ENCODE measurements at places on chromosomes 12 and 14.

GRCh38 chr12:58285551-58285950 is 344.2 kb downstream of the ATP23 start:
- no peak for DNase-seq

DNA sequence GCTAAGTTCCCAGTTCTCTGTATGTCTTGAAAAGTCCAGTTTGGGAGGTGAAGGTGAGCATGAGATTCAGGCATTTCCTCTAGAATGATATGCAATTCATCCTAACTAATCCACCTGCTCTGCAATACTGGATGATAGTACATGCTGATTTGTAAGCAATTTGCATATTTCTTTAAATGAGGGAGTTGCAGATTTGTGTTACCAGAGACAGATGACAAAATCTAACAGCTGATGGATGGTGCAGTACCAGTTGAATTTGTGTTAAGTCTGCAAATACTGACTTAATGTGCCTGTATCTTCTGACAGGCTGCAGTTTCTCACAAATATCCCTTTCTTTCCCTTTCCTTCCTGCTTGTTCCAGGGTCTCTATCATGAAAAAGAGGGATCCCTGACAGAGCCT is 76.4 kb upstream of the MBIP start:
- no peak for DNase-seq

- DNase-seq: no peak
Observed at GRCh38 chr12:130744274-130744673, 28.2 kb upstream of the RIMBP2 start.

- DNase-seq: no peak
Observed at GRCh38 chr14:53144244-53144643, 8.9 kb downstream of the DDHD1 start.

DNA sequence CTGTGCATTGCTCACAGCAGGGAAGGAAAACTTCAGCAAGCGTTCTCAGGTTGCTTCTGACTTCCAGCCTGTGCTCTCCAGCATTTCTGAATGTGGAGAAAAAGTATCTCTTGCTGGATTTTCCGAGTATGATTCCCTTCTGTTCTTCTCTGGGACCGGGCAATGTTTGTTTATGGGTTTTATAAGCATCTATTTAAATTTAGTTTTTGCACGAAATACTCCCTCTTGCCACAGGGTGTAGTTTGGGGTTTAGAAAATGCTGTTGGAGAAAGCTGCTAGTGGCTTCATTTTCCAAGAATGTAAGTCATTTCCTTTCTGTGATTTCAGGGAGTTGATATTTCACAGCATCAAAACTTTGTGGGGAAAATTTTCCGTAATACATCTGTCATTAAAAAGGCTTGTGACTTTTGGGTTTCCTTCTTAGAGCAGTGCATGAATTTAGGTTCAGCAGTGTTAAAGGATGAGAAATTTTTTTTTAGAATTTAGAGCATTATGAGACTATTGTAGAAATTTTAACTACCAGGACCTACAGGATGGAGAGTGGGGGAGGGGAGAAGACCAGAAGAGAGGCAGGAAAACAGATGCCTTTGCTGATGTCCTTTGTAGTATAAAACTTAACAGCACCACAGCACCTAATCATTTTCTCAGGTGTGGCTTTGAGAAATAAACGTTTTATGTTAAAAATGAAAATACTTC is 1.5 kb downstream of the FRMD6 start:
- DNase-seq: peak; percentile 56

DNA sequence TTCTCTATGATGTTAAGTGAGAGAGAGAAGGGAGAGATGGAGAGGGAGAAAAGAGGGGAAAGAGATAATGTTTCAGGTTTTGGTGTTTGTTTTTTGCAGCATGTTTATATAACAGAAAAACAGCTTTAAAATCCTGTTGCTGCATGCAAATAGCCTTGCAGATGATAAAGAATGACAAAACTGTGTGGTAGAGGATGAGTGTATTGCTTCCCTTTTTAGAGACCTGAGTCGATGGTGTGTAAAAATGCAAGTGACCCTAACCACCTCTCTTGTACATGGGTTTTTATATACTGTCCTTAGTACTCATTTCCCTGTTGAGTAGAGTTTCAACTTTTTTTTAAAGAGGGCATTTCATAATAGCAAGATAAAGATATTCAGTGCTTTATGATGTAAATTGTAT is 249.1 kb downstream of the AKAP6 start:
- DNase-seq: no peak

DNA sequence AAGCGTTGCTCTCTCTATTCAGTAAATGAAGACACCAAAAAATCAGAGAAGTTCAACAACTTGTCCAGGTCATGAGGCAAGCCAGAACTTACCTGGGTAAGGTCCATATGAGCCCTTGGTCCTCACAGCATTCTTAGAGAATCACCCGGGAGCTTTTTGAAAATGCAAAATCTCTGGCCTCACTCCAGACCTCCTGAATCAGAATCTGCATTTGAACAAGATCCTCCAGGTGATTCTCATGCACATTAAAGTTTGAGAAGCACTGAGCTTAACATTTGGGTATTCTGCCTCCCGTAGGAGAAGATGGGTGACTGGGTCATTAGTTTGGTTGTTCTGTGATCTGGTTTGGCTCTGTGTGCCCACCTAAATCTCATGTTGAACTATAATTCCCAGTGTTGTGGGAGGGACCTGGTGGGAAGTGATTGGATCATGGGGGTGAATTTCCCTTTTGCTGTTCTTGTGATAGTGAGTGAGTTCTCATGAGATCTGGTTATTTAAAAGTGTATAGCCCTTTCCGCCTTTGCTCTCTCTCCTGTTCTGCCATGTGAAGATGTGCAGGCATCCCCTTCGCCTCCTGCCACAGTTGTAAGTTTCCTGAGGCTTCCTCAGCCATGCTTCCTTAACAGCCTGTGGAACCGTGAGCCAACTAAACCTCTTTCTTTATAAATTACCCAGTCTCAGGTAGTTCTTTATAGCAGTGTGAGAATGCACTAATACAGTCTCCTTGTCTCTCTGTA is 221.2 kb downstream of the RAD51B start:
- no peak for DNase-seq

DNA sequence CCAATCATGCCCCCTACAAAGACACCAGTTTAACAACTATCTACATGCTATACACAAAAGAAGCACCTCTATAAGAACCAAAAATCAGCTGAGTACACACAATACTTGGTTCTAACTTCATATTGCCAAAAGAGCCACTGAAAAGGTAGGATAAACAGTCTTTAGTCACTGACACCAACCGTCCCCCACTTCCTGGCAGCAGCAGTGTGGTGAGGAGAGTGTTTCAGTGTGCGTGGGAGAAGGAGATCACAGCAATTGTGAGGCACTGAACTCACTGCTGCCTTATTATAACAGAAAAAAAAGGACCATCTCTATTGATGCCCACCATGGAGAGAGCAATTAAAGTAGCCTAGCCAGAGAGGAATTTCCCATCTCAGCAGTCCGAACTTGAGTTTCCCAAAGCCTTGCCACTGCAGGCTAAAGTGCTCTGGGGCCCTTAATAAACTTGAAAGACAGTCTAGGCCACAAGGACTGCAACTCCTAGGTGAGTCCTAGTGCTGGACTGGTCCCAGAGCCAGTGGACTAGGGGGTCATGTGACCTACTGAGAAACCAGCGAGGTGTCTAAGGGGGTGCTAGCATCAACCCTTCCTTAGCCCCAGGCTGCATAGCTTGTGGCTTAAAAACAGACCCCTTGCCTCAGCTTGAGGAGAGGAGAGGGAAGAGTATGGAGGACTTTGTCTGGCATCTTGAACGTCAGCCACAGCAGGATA is 37.1 kb upstream of the LMNTD1 start:
- DNase-seq: no peak

DNA sequence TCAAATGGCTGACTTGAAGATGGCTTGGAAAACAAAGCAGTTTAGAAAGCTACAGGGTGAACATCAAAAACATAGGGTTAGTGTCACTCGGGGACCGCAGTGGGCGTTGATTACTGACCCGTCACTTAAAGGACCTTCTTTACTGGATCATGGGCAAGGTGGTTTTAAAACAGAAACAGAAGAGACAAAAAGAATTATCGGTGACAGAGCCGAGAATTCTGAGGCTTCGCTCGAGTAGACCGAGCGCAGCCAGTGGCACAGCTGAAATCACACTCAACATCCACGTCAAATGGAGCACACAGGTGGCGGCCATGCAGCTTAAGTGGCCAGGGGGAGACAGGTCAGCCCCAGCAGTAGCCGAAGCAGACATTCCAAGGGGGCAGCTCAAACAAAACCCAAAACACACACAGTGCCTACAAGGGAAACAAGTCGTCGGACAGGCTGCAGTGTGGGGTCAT is 17.3 kb downstream of the SNRNP35 start:
- no peak for DNase-seq

GRCh38 chr14:71650187-71650755 is 282.0 kb upstream of the RGS6 start:
- no peak for DNase-seq

DNA sequence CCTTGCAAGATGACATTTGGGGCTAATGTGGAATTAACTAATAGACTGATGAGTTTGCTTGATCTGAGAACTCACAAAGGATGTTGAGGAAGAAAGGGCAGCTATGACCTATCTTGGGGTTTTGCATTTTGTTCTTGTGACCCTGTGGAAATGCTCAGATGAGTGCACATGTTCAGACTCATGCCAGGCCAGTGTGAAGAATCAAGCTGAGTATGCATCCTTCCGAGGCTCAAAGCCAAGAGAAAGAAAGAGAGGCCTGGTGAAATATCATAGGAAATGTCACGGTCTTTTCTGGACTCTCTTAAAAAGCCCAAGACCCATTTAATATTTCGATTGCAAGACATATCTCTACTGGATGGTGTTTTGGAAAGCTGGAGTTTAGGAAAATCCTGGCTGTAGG is 96.3 kb downstream of the CACNA1C start:
- no peak for DNase-seq

GRCh38 chr12:24838531-24838950 is 110.4 kb downstream of the BCAT1 start:
- no peak for DNase-seq

GRCh38 chr12:64181430-64182291 is 40.4 kb downstream of the KICS2 start:
- DNase-seq: peak; percentile 97

GRCh38 chr14:99910337-99911309 is 117.4 kb downstream of the EML1 start:
- DNase-seq: peak; percentile 63

DNA sequence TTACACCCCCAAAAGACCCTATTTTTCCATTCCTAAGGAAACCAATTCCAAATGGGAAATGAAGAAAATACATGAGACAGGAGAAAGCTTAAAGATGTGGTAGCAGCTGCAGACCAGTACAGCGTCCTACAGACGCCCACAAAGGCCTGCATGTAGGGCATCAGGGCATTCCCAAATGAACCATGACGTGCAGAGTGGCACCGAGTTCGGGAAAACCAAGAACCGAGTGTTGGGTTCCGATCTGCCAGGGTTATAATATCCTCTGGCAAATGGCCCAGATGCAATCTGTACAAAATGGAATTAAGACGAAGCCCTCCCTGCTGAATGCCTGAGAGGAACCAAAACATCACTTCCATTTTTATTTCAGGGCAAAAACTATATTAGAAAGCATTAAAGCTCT is 34.4 kb upstream of the SELPLG start:
- no peak for DNase-seq

DNA sequence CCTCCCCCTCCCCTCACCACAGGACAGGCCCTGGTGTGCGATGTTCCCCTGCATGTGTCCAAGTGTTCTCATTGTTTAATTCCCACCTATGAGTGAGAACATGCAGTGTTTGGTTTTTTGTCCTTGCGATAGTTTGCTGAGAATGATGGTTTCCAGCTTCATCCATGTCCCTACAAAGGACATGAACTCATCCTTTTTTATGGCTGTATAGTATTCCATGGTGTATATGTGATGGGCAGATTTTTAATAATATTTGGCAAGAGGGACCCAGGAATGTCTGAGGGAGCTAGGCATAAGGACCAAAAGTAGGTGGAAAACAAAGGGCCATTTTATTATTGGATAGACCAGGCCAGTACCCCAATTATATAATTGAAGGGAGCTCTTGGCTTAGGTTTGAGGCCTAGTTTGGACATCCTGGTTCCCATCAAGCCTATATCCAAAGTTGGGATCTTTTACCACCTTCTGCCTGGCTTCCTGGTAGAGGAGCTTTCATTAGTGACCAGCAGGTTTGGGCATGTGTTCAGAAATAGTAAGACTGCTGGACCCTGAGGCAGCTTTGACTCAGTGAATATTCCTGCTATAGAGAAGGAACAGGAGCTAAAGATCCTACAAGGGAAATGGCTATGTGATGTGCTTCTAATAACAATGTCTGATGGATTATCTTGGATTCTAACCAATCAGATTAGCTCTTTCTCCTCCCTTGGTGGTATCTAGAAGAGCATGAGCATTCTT is 76.0 kb downstream of the CAND1 start:
- no peak for DNase-seq

GRCh38 chr12:110141389-110141788 is 17.2 kb downstream of the IFT81 start:
- DNase-seq: no peak

GRCh38 chr12:91382081-91382543 is 199.5 kb upstream of the DCN start:
- peak; percentile 44 for DNase-seq

DNA sequence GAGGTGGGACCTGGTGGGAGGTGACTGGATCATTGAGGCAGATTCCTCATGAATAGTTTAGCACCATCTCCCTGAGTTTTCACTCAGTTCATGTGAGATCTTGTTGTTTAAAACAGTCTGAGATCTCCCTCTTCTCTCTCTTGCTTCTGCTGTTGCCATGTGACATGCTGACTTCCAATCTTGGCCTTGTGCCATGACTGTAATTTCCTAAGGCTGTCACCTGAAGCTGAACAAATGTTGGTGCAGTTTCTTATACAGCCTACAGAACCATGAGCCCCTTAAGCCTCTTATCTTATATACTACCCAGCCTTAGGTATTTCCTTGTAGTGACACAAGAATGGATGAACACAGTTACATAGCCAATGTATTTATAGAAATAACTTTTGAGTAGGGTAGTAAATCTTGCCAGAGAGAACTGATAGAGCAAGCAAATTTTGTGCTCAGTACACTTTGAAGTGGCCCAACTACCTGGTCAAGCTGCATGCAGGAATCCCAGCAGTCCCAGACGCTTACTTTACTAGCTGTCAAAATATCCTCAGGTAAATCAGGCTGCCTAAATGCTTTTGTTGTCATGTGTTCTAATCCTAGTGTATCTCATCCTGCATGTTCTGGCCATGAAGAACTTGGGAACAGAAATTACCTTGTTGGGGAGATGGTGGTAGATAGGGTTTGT is 445.6 kb upstream of the MIS18BP1 start:
- DNase-seq: peak; percentile 48

- no peak for DNase-seq
Observed at GRCh38 chr14:105271224-105271890, 23.0 kb downstream of the BTBD6 start.

GRCh38 chr14:61051621-61052020 is 70.6 kb downstream of the SLC38A6 start:
- DNase-seq: no peak

All from epithelial cell of proximal tubule (primary cell).